Astrocyte (in vitro differentiated cells and primary cell): ENCODE measurements at places on chromosomes 7 and 10. TPM values are rescaled to one million over a fixed set of nuclear protein-coding genes. Genes with fewer than 3 reads are reported as not detected.

Gene CHST15
- total RNA-seq = 20.6 and 21.2 TPM in 2 replicates

Gene CALML5
- not detected in 2 replicates for total RNA-seq

Gene FKBP6
- not detected in 2 replicates for total RNA-seq

Gene GLCCI1
- total RNA-seq = 15.3 and 24.2 TPM in 2 replicates

Gene PRF1
- 0.14 and 0.16 TPM in 2 replicates for total RNA-seq

Gene SMKR1
- total RNA-seq = not detected in 2 replicates

Gene NCF1
- total RNA-seq = not detected in 2 replicates

Gene FAM25G
- total RNA-seq = not detected in 2 replicates

Gene INPP5F
- 101 and 102 TPM in 2 replicates for total RNA-seq

Gene IKZF1
- total RNA-seq = 0.60 and 0.86 TPM in 2 replicates

Gene SLC13A1
- not detected in 2 replicates for total RNA-seq

Gene COL17A1
- 2.6 and 10.1 TPM in 2 replicates for total RNA-seq

Gene ZNF680
- 5.6 and 7.1 TPM in 2 replicates for total RNA-seq

Gene CNTNAP2
- total RNA-seq = 14.0 and 20.0 TPM in 2 replicates

Gene CNPY1
- not detected in 2 replicates for total RNA-seq

Gene COL28A1
- 0.11 TPM in 1 of 2 replicates, not detected in the other for total RNA-seq

Gene TCAF2
- total RNA-seq = 1.9 and 2.0 TPM in 2 replicates

Gene PAPOLB
- not detected in 2 replicates for total RNA-seq

Gene ZNF736
- 3.7 and 4.4 TPM in 2 replicates for total RNA-seq

Gene LRRC27
- total RNA-seq = 7.8 and 8.0 TPM in 2 replicates

Gene LARP4B
- 97.3 and 101 TPM in 2 replicates for total RNA-seq

Gene MALSU1
- total RNA-seq = 55.9 and 62.3 TPM in 2 replicates

Gene LZTS2
- 69.9 and 73.9 TPM in 2 replicates for total RNA-seq

Gene SFTPD
- total RNA-seq = 0.22 and 0.27 TPM in 2 replicates

Gene MNX1
- total RNA-seq = not detected in 2 replicates

Gene SEMA3A
- total RNA-seq = 22.0 and 31.3 TPM in 2 replicates

Gene TOMM7
- 217 and 229 TPM in 2 replicates for total RNA-seq

Gene GPR146
- 1.7 and 3.4 TPM in 2 replicates for total RNA-seq

Gene LCOR
- 72.0 and 72.8 TPM in 2 replicates for total RNA-seq

Gene INTS15
- total RNA-seq = 18.6 and 20.9 TPM in 2 replicates
